Panc1 (cell line): ENCODE measurements at places on chromosomes 12 and 14. TPM values are rescaled to one million over a fixed set of nuclear protein-coding genes. Genes with fewer than 3 reads are reported as not detected.

GRCh38 chr12:103882861-103883596 is 42.0 kb upstream of the NT5DC3 start:
- no peak for DNase-seq

DNA sequence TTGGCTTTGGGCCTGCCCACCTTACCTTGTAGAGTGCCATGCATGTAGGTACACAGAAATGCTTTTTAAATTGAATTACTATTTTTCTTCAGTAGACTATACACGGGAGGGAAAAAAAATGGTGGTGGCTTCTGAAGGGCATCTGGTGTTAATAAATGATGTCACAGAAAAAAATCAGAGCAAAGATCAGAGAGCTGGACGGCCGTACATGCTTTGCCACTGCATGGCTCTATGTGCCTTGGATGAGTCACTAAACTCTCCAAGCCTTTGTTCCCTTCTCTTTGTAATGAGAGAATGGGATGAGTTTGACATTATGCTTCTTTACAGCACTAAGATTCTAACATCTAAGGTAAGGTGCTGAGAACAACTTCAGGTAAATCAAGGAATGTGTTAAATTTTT is 376.4 kb upstream of the DDHD1 start:
- DNase-seq = no peak

DNA sequence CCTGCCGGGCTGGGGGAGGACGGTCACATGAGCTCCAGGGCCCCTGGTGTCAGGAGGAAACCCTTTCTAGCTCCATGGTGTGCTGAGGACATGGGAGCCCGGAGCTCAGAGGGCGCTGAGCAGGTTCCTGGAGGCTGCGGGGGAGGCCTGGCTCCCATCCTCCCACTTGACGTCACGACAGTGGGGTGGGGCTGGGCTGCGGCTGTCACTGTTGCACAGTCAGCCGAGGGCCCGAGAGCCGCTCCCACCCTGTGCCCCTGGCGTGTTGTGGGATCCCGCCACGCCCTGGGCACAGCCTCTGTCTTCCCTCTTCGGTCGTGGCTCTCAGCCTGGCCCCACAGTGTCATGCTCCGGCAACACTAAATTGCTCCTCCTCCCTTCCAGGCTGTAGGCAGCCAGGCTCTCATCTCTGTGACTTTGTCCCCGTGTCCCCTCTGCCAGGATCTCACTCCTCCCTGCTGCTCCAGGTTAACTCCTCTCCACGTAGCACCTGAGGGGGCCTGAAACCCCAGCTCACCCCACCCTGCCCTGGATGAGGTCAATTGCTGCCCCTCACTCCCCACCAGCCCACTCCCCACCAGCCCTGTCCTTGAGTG is 33.0 kb downstream of the BEGAIN start:
- DNase-seq = no peak

GRCh38 chr12:96383991-96384390 is 16.2 kb downstream of the CDK17 start:
- DNase-seq = no peak

TSPAN8 gene
- 4.2 TPM for total RNA-seq

DNA sequence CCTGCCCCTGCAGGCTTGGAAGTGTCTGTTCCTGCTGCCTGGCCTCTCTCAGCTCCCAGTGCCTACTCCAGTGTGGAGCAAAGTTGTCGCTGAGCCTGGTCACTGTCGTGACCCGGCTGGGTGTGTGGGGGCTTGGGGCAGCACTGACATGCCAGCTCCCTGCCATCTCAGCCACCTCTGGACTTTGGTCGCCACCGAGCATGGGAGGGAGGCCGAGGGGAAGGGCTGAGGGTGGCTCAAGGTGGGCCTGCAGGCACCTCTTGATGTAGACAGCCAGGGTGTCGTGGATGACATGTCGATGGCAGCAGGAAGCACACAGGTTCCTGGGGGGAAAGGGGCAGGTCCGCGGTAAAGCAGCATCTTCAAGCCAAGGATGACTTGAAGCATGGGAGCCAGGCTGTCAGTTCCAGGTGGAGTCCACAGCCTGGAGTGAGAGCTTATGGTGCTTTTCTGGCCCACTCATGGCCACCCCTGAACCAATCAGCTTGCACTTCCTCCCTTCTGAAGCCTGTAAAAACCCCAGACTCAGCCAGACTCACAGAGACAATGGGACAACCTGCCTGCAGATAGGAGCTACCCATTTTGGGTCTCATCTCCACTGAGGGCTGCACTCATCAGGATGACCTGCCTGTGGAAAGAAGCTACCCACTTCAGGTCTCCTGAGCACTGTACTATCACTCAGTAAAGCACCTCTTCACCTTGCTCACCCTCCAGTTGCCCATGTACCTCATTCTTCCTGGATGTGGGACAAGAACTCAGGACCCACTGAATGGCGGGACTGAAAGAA is 210.1 kb downstream of the MON2 start:
- DNase-seq = no peak

DNA sequence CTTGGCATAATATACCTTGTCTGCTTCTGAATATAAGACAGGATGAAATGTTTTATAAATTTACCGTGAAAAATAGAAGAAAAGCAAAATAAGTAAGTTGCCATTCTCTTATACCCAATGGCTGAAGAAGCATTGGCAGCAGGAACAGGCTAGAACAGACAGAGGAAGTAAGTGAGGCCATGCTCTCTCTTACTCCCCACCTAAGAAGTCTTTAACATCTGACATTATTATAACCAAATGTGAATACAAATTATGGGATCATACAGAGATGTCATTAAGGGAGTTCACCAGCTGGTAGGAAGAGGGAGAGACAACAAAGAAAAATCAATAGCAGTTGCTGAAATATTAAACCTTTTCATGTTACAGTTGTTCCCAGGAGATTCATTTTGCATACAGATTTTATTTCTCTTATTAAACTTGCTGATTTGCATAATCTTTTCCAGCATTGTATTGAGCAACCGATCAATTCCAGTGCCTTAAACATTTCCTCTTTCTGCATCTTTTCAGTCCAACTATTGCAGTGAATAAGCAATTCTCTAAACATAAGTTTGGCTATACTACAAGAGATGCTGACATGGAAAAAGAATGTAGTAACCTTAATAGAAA is 270.6 kb downstream of the SLC6A15 start:
- no peak for DNase-seq

DNA sequence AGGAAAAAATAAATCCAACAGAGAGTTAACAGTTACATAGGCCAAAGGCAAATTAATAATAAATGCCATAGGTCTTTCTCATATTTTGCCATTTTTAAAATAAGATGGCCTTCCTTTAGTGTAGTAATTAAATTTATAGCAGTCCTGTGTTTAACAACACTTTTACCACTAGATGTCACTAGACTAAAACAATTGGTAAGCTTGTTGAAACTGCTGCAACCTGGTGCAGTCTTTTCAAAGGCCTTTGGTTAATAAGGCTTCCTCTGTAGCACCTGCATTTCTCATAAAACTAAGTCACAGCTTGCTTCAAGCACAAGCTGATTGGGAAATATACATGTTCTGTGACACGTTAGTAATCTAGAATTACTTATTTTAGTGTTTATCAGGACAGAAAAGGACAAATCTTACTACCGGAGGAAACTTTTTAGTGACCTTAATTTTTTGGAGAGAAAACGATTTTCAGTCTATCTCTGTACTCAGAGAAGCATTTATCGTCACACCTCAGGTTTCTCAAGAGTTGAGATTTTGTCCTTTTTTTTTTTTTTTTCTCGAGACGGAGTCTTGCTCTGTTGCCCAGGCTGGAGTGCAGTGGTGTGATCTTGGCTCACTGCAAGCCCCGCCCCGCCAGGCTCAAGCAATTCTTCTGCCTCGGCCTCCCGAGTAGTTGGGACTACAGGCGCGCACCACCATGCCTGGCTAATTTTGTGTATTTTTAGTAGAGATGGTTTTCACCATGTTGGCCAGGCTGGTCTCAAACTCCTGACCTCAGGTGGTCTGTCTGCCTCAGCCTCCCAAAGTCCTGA is 20.0 kb downstream of the BORCS5 start:
- peak; percentile 52 for DNase-seq

BTBD6 gene
- 0.26 TPM for total RNA-seq

GRCh38 chr12:72031066-72031465 is 92.4 kb downstream of the TPH2 start:
- DNase-seq = no peak

KRT80 gene
- total RNA-seq = 51.5 TPM

- DNase-seq = no peak
These were observed 144.7 kb upstream of the RFLNA start for GRCh38 chr12:124150168-124150567.

XPOT gene
- 155 TPM for total RNA-seq
